ENCODE measurements at places on chromosomes 16 and 17.

- no peak for DNase-seq
These were observed 16.2 kb downstream of the TBX4 start for GRCh38 chr17:61468263-61468907.

GRCh38 chr17:34581446-34582184 lies 2.2 kb downstream of the TMEM132E start:
- DNase-seq, result no peak

- no peak for DNase-seq
These were observed 93.3 kb downstream of the TOX3 start for GRCh38 chr16:52453644-52454043.

DNA sequence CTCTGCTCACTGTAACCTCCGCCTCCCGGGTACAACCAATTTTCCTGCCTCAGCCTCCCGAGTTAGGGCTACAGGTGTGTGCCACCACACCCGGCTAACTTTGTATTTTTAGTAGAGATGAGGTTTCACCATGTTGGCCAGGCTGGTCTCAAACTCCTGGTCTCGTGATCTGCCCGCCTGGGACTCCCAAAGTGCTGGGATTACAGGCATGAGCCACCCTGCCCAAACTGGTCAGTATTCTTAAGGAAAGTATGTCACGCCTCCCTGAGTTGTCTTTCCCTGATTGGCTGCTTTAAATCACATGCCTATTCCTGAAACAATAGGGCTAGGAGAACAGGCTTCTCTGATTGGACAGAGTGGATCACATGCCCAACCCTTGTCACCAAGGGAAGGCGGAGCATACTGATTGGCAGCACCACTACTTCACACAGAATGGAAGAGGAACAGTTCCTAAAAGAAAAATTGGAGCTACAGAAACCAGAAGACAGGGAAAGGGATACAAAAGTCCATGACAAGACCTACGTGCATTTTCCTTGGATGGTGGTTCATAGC lies 17.6 kb upstream of the CYB5B start:
- DNase-seq, result no peak

DNA sequence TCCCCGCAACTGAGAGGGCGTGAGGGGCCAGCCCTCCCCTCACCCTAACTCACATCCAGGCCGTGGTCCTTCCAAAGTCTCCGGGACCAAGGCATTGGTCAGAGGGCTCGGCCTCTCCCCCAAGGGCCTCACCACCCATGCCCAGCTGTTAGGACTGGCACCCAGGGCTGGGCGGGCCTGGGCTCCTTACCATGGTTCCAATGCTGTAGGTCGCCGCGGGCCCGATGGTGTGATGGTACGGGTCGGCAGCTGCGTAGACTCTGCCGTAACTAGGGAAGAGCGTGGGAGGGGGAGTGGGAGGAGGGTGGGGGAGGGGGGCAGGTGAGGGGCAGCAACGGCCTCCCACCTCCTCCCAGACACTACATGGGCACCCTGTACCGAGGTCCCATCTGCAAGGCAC lies 19.6 kb downstream of the ENGASE start:
- DNase-seq, result no peak

DNA sequence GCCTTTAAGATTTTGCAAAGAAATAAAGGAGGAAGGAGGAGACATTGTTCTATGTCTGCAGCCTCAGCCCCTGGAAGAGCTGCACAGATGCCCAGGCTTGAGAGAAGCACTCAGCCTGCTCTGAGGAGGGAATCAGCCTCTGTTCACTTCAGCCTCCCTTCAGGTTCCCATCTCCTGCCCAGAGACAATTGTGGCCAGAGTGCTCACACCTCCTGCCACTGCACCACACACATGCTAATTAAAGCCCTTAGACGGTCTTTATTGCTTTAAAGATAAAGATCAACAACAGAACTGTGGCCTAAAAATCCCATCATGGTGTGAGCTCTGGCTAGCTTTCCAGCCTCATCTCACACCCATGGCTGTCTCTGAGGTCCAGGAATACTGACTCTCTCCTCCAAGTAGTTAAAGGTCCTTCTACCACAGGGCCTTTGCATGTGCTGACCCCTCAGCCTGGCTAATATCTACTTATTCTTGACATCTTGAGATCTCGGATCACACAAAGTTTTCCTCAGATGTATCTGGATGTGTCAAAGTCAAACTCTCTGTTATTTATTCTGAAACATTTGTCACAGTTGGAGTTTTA lies 33.8 kb downstream of the CHD9NB start:
- DNase-seq, result no peak

Data from anterior cingulate cortex (tissue), 58 donors.